Airway epithelial cell (primary cell): ENCODE measurements at places on chromosomes 11 and 22. TPM values are rescaled to one million over a fixed set of nuclear protein-coding genes. Genes with fewer than 3 reads are reported as not detected.

The FOLR1 gene
- total RNA-seq, result 0.63 TPM in 1 of 2 replicates, not detected in the other

The GDPD4 gene
- total RNA-seq, result not detected in 2 replicates

The FBLN1 gene
- total RNA-seq, result 46.7 and 49.7 TPM in 2 replicates

The APOBEC3C gene
- 18.8 and 27.0 TPM in 2 replicates for total RNA-seq

The B4GALNT4 gene
- total RNA-seq, result 43.2 and 82.5 TPM in 2 replicates

The CNGA4 gene
- not detected in 2 replicates for total RNA-seq

The OR10V1 gene
- total RNA-seq, result not detected in 2 replicates

The OR4C11 gene
- total RNA-seq, result not detected in 2 replicates

The MEI1 gene
- not detected in 2 replicates for total RNA-seq

The FGF4 gene
- total RNA-seq, result not detected in 2 replicates

The PLXNB2 gene
- total RNA-seq, result 184 and 221 TPM in 2 replicates

The ZC3H12C gene
- total RNA-seq, result 3.9 and 5.1 TPM in 2 replicates

The OLFML1 gene
- not detected in 2 replicates for total RNA-seq

The GGTLC3 gene
- total RNA-seq, result not detected in 2 replicates

The NUP98 gene
- total RNA-seq, result 73.9 and 74.6 TPM in 2 replicates

The APOL1 gene
- 0.70 and 1.8 TPM in 2 replicates for total RNA-seq

The CHST1 gene
- 0.07 TPM in 1 of 2 replicates, not detected in the other for total RNA-seq

The ARHGAP8 gene
- 29.4 and 36.8 TPM in 2 replicates for total RNA-seq

The OR8D4 gene
- not detected in 2 replicates for total RNA-seq

The TRIM49 gene
- total RNA-seq, result not detected in 2 replicates

The ISX gene
- total RNA-seq, result not detected in 2 replicates

The MMP26 gene
- total RNA-seq, result not detected in 2 replicates

The OR5A1 gene
- not detected in 2 replicates for total RNA-seq

The IGLL5 gene
- not detected in 2 replicates for total RNA-seq

The HBB gene
- not detected in 2 replicates for total RNA-seq

The MRGPRX3 gene
- 0.21 TPM in 1 of 2 replicates, not detected in the other for total RNA-seq

The TREH gene
- not detected in 2 replicates for total RNA-seq

The OR8G5 gene
- total RNA-seq, result not detected in 2 replicates

The GNG3 gene
- not detected in 2 replicates for total RNA-seq

The FIBIN gene
- 1.3 and 1.4 TPM in 2 replicates for total RNA-seq
